NCI-H524 treated with DMSO at 0.1 percent for 48 hours (cell line): ENCODE measurements at places on chromosomes 7 and 10.

GRCh38 chr10:127908106-127908958 lies 1.4 kb downstream of the PTPRE start:
- no peak for DNase-seq

- no peak for DNase-seq
These were observed 45.7 kb upstream of the HSPA12A start for GRCh38 chr10:116787893-116788665.

DNA sequence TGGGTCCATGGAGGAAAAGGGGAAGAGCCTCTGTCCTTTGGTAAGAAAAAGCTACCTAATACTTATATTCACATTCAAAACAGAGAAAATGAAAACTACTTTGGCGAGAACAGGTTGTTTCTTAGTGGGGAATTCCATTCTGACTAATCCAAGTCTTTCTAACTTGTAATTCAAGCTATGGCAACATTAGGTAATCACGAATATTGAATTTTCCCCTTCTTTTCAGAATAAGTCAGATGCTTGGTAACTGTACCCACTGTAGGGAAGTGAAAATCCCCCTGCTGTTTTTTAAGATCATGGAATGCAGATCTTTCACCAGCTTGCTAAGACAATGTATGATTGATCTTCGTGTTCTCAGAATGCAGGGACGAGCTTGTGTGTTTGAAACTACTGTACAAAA lies 384.4 kb downstream of the TCERG1L start:
- no peak for DNase-seq

- DNase-seq = no peak
These were observed 31.1 kb downstream of the SH3PXD2A start for GRCh38 chr10:103824281-103824680.

DNA sequence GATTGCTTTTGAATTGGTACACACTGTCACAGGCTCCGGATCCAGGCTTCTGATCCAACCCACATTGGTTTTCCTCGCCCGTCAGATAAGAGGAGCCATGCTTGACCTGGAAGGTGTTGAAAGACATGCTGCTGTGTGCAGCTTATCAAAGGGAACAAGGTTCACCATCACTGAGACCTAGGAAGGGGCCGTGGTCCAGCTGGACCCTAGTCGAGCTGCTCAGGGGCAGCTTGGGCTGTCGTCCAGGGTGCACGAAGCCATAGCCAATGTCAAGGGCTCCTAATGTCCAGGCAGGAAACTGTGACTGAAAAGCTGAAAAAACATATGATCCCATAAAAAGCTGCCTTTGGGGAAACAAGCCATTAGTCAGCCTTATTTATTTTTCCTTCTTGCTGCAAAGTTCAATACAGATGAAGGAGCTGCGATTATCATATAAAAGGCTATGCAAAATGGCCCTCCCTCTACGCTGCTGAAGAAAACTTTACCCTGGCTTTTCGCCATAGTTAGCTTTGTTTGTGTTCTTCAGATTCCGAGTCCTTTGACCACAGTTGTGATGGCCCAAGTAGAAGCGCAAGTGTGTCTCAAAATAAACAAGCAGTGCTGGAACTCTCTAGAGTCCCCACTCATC lies 118.0 kb downstream of the CREB5 start:
- no peak for DNase-seq

GRCh38 chr7:144379776-144380384 lies 23.6 kb downstream of the NOBOX start:
- no peak for DNase-seq
